ENCODE measurements at places on chromosomes 4 and X. TPM values are rescaled to one million over a fixed set of nuclear protein-coding genes. Genes with fewer than 3 reads are reported as not detected.

LRP2BP gene
- total RNA-seq = 0.49 TPM

SLC9B1 gene
- total RNA-seq = 1.3 TPM

DCAF12L2 gene
- total RNA-seq = not detected

NAA11 gene
- not detected for total RNA-seq

GAGE2A gene
- not detected for total RNA-seq

OTC gene
- not detected for total RNA-seq

PNMA5 gene
- not detected for total RNA-seq

EGF gene
- 0.87 TPM for total RNA-seq

CXCR3 gene
- not detected for total RNA-seq

CCNB3 gene
- total RNA-seq = 0.59 TPM

LAGE3 gene
- total RNA-seq = 19.8 TPM

FGF5 gene
- total RNA-seq = 1.3 TPM

RBM46 gene
- total RNA-seq = not detected

TRIM75 gene
- total RNA-seq = not detected

FAM47E gene
- total RNA-seq = 0.73 TPM

LGI2 gene
- 0.36 TPM for total RNA-seq

L1CAM gene
- 2.9 TPM for total RNA-seq

FANCB gene
- 3.2 TPM for total RNA-seq

CRLF2 gene
- not detected for total RNA-seq
